Thymus (tissue), 14 donors: ENCODE measurements at places on chromosomes 12 and 14.

GRCh38 chr14:62431496-62431895, 613.8 kb downstream of the KCNH5 start:
- no peak for DNase-seq

GRCh38 chr12:55912908-55913307, 14.8 kb downstream of the PYM1 start:
- no peak for DNase-seq

- DNase-seq, result no peak
Measured at GRCh38 chr12:105590571-105590970, 260.1 kb downstream of the C12orf75 start.

- no peak for DNase-seq
Measured at GRCh38 chr14:90574188-90575131, 177.6 kb downstream of the CALM1 start.

GRCh38 chr14:67579040-67579439, 21.0 kb downstream of the PIGH start:
- DNase-seq, result no peak
